ENCODE measurements at places on chromosomes 6 and 20.

DNA sequence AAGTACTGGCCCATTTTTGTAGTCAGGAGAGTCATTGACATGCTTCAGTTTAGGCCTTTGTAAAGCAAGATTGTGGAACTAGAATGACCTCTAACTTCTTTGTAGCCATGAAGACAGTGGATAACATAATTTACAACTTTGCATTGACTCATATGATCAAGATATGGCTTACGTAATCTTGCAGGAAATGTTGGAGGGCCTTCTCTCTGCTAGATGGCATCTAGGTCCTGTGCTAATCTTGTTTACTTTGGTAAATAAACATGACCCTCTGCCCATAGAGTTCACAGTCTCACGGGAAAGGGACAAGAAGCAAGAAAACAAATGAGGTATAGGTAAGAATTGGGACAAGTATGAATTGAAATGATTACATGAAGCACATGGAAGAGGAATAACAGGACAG, 355.2 kb upstream of the ARID1B start:
- DNase-seq: no peak

- no peak for DNase-seq
Measured at GRCh38 chr6:54602591-54602990, 244.0 kb upstream of the FAM83B start.

DNA sequence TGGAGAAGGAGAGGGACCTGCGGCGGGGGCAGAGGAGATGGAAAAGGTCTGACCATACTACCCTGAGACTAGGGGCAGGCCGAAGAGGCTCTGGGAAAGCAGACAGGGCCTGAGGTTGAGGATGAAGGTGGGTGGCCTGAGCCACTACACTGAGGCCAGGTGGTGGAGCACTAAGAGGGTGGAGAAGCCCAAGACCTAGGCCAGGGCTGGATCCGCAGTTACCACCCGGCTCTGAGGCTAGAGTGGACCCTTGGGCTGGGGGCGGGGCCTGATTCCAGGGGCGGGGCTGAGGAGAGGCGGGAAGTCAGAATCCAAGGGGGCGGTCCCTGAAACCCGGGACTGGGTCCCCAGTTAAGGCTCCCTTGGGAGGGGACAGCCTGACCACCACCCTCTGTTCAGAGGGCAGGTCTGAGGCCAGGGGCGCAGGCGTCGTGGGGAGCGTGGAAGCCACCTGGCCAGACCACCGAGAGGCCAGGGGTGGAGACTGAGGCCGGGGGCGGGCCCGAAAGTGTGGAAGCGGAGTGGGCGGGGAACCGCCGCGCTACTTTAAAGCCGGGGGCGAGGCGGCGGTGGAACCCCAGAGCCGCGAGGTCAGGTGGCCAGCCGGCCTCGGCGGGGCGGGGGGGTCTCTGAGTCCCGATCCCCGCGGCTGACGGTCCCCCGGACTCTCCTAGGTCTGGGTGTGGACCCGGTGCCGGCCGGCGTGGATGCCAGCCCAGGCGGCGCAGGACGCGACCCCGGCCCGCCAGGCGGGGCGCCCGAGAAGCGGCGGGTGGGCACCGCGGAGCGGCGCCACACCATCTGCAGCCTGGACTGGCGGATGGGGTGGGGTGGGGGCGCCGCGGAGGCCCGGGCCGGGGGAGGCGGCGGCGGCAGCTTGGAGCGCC, 8.3 kb downstream of the CCM2L start:
- peak; percentile 17 for DNase-seq

GRCh38 chr6:3345836-3346235, 87.1 kb downstream of the PSMG4 start:
- DNase-seq: no peak

DNA sequence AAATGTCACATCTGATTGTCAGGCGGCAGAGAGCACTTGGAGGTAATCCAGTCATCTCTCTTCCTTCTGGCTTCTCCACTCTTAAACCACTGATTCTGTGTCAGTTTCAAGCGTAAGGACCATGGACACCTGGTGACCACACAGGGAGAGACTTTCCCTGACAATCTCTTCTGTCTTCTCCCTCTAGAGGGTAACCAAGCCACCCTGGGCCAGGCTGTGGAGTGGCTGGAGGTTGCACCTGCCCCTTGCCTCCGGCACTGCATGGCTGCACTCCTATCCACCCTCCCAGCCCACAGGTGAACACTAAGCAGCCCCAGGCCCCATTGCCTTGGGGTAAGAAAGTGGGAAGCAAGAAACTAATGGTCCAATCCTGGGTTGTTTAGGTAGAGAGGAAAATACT, 78.7 kb downstream of the BFSP1 start:
- DNase-seq: no peak
